ENCODE measurements at places on chromosomes 3 and 15. TPM values are rescaled to one million over a fixed set of nuclear protein-coding genes. Genes with fewer than 3 reads are reported as not detected.

Gene SLC2A2
- total RNA-seq = not detected

Gene PLSCR4
- total RNA-seq = 234 TPM

Gene CPA3
- total RNA-seq = not detected

Gene ROPN1
- total RNA-seq = not detected

Gene MKRN3
- total RNA-seq = 0.16 TPM

Gene SAMD7
- not detected for total RNA-seq

Gene P3H2
- total RNA-seq = 13.9 TPM

Gene PTPRG
- total RNA-seq = 74.4 TPM

Gene ATP10A
- total RNA-seq = 0.97 TPM

Gene OSTN
- total RNA-seq = not detected
